ENCODE measurements at places on chromosomes 2 and 18.

- DNase-seq = peak; percentile 83
These were observed 40.2 kb downstream of the POLR1A start for GRCh38 chr2:86065512-86065911.

GRCh38 chr2:199997296-199997695 is 41.9 kb downstream of the MAIP1 start:
- no peak for DNase-seq

GRCh38 chr2:69994166-69994565 is 32.7 kb upstream of the ASPRV1 start:
- no peak for DNase-seq

DNA sequence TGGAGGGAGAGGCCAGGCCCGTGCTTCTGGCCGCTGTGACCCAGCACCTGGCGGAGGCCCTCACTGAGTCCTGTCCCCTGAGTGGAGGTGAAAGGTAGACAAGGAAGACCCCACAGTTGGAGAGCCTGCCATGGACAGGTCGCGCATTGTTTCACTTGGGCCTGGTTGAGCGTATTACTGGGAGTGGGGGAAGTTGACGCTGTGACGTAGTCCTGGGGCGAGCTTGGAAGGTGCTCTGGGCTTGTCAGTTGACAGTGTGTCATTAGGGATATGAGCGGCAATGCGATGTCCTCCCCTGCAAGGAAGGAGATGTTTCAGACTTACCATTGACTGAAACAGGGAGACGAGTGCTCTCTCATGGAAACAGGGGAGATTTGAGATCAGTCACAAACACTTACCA is 127.1 kb downstream of the SH3RF3 start:
- DNase-seq = no peak

- peak; percentile 97 for DNase-seq
These were observed 27.9 kb upstream of the GALNT5 start for GRCh38 chr2:157229572-157229971.

- no peak for DNase-seq
These were observed 36.5 kb downstream of the DTNA start for GRCh38 chr18:34746614-34747013.

- peak; percentile 76 for DNase-seq
These were observed 37.4 kb downstream of the ACTR2 start for GRCh38 chr2:65264821-65265670.
